ENCODE measurements at places on chromosomes 2 and 18. TPM values are rescaled to one million over a fixed set of nuclear protein-coding genes. Genes with fewer than 3 reads are reported as not detected.

DNA sequence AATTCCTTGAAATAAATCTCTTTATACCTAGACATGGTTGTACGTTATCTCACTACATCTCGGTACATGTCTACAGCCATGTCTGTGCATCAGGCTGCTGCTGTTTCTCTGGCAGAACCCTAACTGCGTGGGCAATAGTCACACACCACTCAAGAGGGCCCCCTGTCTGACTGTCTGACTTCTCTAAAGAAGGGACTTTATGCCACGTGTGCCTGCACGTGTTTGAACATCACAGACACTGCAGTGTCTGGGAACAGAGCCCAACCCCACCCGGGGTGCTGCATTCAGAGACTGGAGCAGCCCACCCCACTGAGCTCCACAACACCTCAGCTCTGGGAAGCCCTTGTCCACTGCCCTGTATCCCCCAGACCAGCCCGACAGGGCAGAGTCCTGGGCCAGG is 55.0 kb downstream of the KIF1A start:
- H3K4me1 ChIP-seq = no peaks in the 10 kb centered on the region
- H3K27me3 ChIP-seq = no peaks in the 10 kb centered on the region
- no peaks in the 10 kb centered on the region for H3K36me3 ChIP-seq
- no peak overlapping the region for H3K4me3 ChIP-seq
- no peak for DNase-seq

The PPM1B gene
- total RNA-seq = 27.9 TPM

The IHH gene
- total RNA-seq = not detected

The PLGLB1 gene
- not detected for total RNA-seq

DNA sequence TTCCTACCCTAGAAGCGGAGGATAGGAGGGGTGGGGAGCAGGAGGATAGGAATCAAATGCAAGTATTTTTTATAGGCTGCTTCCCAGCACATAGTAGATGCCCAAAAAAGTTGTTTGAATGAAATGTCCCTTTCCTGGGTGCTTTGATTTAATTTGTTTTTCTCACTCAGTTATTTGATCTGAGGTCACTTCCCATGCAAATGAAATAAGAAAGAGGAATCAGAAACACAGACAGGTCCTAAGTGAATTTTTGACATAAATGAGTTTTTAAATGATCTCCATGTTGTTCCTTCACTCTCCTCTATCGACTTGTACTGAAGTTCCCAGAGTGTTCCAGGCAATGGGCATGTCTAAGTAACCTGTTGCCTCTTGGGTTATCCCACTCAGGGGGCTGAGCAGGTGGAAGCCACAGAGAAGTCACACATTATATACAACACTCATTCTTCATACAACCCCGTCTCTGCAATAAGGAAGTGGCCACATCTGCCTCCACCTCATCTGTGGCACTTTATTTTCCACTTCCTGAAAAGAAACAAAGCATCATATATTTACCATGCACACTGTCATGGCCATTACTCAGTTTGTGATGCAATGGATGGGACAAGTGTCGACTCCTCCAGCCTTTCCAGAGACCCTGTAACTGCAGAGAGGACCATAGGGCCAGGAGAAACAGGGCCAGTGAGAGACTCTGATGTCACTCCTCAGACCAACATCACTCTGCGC is 81.9 kb upstream of the ZNF397 start:
- no peak overlapping the region for H3K4me3 ChIP-seq
- no peak overlapping the region for H3K27ac ChIP-seq
- H3K27me3 ChIP-seq = no peaks in the 10 kb centered on the region
- H3K4me1 ChIP-seq = no peaks in the 10 kb centered on the region

DNA sequence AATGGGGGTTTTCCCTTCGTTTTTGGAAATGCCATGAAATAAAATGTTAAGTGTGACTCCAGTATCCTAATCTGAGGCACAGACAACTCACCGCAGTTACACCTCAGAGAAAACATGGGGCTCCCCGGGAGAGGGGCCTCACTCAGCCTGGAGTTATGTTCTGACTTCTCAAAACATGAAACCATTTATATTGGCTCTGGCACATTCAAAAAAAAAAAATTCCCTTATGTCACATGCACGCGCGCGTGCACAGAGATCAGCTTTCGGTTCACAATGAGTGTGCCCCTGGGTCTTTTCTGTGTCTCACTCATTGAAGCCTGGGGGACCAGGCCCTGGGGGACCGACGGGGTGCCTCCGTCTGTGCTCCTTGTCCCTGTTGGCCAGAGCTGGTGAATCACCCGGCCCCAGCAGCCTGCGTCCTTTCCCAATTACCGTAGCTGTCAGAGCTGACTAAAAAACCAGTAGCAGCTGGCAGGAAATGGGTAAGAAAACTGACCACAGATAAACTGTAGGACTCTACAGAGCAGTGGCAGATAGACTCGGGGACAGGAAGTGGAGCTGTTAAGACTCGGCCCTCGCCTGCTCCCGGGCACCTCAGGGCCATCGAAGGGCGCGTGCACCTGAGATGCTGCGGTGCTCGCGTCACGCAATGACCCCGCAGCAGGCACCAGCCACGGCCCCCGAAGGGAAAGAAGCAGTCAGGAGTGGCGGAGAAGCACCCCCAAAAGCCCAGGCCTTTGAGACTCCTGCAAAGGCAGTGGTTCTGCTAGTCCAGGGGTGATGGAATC is 138.3 kb upstream of the ID2 start:
- peak overlapping the region; percentile 59 for H3K27ac ChIP-seq
- H3K27me3 ChIP-seq = no peaks in the 10 kb centered on the region
- H3K36me3 ChIP-seq = no peaks in the 10 kb centered on the region
- DNase-seq = peak; percentile 79
- no peak overlapping the region for H3K4me3 ChIP-seq
- peaks cover 10% of the 10 kb centered on the region for H3K4me1 ChIP-seq

All from ascending aorta (tissue), 2 donors.